DMS 273 treated with DMSO at 0.1 percent for 48 hours (cell line): ENCODE measurements at places on chromosomes 4 and X.

DNA sequence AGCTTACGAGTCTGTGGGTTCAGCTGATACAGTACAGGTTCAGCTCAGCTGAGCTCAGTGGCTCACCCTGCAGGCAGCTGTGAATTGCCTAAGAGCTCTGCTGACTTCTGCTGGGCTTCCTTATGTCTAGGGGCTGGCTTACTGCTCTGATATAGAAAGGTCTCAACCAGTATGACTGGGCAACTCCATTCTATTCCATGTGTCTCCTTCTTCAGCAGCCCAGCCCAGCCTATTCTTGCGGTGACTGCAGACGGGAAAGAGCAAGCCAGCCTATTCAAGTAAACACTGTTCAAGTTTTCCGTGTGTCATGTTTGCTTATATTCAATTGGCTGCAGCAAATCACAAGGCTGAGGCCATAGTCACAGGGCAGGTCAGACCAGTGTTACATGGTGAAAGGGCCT, 615.4 kb upstream of the ZFP42 start:
- DNase-seq, result no peak

DNA sequence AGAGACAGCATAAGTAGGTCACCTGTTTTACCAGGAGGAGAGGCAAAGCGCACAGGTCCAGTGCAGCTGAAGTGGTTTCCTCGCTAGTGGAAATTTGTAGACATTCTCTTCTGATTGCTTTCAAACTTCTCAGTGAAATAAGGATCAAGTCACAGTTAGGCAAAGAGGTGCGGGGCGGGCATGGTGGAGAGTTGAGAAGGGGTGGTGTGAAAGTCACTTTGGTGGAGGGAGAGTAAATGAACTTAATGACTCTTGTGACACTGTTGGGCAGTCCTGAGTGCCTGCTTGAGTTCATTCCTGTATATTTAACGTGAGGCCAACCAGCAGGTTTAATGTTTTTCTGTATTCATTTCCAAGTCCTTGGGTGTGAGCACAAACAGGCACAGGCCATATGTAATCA, 235.6 kb downstream of the TRIML1 start:
- DNase-seq, result no peak

GRCh38 chrX:44068043-44068442, 94.9 kb upstream of the NDP start:
- DNase-seq, result no peak

GRCh38 chr4:163556650-163557391, 62.3 kb downstream of the TMA16 start:
- DNase-seq, result no peak

GRCh38 chrX:21723084-21723483, 34.8 kb downstream of the SMPX start:
- no peak for DNase-seq

- no peak for DNase-seq
Observed at GRCh38 chr4:176784816-176785215, 7.9 kb downstream of the VEGFC start.

GRCh38 chr4:26692014-26692726, 108.3 kb downstream of the TBC1D19 start:
- DNase-seq, result no peak

GRCh38 chr4:88722276-88722780, 24.7 kb upstream of the NAP1L5 start:
- DNase-seq, result no peak

DNA sequence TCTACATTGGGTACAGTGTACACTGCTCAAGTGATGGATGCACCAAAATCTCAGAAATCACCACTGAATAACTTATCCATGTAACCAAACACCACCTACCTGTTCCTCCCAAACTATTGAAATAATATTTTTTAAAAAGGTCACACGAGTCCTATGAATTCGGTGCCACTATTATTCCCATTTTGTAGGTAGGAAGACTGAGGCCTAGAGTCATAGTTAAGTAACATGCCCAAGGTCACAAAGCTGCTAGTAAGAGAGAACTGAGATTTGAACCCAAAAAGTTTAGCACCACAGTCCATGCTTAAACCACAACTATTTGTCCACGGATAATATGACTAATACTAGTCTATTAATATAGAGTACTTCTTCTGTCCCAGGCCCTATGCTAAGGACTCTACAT, 2.7 kb downstream of the ARHGEF6 start:
- DNase-seq, result no peak

GRCh38 chrX:74065831-74066390, 238.1 kb upstream of the ZCCHC13 start:
- no peak for DNase-seq
